ENCODE measurements at places on chromosomes 3 and 15.

GRCh38 chr15:59596640-59597039 lies 14.9 kb upstream of the GCNT3 start:
- no peak for DNase-seq

- DNase-seq: no peak
Observed at GRCh38 chr3:32366638-32367397, 24.8 kb upstream of the CMTM7 start.

DNA sequence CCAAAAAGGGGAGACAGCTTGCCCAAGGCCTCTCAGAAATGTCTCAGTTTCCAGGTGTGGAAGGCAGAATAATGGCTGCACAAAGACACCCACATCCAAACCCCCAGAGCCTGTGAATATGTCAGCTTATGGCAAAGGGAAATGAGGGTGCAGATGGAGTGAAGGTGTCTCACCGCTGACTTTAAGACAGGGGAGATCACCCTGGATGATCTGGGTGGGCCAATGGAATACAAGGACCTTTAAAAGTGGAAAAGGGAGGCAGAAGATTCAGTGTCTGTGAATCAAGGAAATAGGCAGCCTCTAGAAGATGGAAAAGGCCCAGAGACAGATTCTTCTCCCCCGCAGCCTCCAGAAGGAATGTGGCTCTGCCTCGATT lies 48.8 kb upstream of the ATP2B2 start:
- no peak for DNase-seq

DNA sequence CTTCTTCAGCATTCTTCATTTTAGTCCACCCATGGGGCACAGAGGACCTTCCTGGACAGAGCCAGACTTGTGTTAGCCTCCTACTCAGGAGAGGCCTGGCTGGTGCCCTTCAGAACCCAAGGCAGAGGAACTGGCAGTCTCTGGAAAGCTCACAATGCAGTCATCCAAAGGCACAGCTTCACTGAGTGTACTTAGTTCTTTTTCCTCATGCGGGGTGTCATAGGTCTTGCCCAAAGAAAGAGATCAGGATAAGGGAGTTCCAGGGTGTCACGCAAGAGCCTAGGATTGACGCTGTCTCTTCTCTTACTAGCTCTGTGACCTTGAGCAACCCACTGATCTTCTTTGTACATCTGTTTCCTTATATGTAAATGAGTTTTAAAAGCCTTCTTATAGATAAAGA lies 58.7 kb downstream of the CD200 start:
- DNase-seq: no peak

DNA sequence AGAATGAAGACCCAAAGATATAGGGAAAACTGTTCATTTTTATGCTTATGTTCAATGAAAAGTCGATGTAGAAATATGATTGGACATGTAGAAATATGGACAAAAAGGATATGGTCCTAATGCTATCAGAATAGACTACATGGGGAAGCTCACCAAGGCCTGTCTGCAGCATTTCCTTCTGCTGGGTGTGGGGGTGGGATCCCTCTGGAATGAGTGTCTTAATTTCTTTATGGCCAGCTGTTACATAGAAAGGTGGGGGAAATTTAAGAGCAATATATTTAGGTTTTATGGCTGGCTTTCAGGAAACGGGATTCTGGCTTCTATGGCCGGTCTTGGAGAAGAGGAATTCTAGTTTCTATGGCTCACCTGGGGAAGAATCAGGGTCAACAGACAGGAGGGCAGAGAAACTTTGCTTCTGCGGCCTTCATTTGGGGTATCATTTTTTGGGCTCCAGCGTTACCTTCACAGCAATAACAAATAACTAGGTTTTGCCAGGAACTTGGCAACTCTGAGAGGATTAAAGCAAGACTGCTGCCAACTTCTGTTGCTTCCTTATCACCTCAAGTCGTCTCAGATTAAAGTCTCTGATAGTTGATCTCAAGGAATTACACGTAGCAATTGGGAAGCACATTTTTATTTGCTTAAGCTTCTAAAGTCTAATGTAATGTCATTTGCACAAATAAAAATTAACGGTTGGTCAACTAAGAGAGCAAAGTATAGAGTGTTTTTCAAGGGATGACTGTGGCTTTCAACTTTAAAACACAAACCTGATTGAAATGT lies 57.0 kb upstream of the GATM start:
- no peak for DNase-seq

GRCh38 chr15:26395624-26396023 lies 377.2 kb downstream of the GABRB3 start:
- no peak for DNase-seq

DNA sequence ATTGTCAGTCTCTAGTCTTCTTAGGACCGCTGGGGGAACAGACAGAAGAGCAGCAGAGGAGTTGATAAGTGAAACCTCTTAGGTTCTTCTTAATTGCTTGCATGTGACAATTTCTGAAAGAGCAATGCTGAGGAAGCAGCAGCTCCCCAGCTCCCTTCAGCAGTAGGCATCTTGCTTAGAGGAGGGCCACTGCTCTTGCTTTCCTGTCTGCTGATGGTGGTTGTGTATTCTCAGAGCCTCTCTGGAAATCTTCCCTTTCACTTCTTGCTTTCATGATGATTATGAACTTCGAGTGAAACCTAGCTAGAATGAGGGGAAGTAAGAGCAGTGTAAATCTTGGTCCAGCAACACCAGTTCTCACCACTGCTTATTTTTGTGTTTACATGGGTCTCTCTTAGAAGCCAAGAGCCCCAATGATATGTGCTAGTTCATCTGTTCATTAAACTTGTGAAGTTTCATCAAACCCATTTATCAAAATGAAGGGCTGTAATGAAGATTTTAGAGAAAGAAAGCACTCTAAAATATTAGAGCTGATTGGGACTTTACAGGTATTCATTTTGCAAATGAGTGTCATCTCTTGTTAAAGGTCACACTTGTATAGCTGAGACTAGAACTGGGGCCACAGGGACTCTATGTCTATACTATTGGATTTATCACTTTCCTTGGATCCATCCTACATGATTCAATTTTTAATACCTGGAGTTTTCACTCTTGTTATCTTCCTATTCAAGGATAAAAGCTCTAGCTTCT lies 246.7 kb downstream of the LPP start:
- DNase-seq: no peak

- DNase-seq: peak; percentile 14
Observed at GRCh38 chr15:48866141-48866563, 11.8 kb upstream of the EID1 start.

GRCh38 chr3:34155108-34155507 lies 356.7 kb downstream of the PDCD6IP start:
- no peak for DNase-seq

DNA sequence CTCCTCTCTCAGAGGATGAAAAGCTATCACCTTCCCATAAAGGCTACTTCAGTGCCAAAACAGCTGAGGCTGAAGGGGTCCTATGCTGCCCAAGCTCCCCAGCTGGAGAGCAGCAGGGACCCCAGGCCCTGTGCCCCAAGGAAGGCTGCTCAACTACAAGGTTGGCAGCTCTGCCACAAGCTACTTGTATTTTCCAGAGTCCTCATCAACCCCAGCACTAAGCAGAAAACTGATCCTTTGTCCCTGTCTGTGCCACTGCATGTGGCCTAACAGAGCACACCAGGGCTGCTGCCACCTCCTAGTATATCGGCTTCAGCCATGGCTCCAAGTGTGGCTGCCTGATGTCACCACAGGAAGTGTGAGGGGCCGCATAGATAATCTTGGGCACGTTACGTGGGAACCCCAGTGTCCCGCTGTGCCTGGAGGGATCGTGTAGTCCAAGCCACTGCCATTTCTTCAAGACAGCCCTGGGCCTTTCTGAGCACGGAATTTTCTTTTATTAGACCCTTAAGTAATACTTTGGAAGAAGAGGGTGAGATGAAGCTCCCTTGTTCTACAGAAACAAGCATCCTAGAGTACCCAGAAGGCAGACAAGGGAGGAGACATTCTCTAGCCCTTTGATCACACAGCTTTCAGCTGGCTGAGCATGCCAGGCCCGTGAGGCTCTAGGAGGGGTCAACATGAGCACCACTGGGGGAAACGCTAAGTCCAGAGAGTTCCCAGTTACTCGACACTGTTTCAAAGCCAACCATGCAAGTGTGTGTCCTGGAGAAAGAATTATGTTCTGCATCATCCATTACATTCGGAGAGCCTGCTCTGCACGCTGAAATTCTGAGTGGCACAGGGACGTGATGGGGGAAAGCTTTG lies 60.7 kb downstream of the CAPN7 start:
- DNase-seq: no peak

GRCh38 chr3:145971186-145971585 lies 189.8 kb downstream of the PLOD2 start:
- no peak for DNase-seq

GRCh38 chr15:61639491-61639890 lies 410.4 kb upstream of the RORA start:
- DNase-seq: no peak

- DNase-seq: no peak
Observed at GRCh38 chr15:94722024-94722636, 490.8 kb downstream of the MCTP2 start.

GRCh38 chr3:31829826-31830426 lies 151.1 kb downstream of the OSBPL10 start:
- DNase-seq: no peak

DNA sequence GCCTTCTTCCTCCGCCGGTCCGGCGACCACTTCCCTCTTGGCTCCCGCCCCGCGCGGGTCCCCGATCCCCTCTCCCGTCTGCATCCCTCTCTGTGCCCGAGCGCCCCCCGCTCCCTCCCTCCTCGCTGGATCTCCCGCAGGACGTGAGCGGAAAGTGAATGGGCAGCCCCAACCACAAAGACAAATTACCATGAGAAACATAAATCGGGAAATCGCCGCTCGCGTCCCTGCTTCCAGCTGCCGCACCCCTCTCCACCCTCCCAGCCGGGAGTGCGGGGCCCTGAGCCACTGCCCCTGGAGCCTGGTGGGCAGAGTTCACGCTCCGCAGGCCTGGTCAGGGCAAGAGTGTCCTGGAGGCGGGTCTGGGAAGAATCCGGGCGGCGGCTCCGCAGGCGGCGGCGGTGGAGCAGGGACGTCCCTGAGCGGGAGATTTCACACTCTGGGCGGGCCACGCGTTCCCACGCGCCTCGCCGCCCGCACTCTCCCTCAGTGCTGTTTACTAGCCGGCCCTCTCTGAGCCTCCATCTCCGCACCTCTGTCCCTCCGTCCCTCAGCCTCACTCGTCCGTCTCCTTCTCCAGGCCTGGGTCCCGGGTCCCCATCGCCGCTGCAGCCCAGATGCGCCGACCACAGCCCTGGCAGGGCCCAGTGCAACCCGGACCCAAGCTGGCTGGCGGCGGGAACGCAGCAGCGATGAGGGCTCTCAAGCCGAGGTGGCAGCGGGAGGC lies 835 bp downstream of the SEMA5B start:
- DNase-seq: no peak

- no peak for DNase-seq
Observed at GRCh38 chr3:71025516-71025915, 558.0 kb downstream of the FOXP1 start.

DNA sequence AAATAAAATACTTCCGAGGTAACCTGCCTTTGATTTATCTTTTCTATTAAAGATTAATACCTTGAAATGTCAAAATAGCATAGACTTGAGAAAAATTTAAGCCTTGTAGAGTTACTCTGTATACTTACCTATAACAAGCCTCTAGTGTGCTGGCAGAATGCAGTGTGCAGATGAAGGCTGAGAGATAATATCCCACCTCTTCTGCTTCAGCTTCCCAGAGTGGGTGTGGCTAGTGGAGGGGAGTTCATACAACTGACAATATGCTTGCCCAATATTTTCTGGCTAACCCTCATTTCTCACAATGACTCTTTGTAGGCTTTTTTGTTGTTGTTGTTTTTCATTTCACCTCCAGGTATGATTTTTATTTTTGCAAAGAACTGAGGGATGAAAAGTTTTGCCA lies 15.7 kb upstream of the ZBTB20 start:
- DNase-seq: no peak

- no peak for DNase-seq
Observed at GRCh38 chr15:29518442-29518841, 248.8 kb upstream of the NSMCE3 start.

DNA sequence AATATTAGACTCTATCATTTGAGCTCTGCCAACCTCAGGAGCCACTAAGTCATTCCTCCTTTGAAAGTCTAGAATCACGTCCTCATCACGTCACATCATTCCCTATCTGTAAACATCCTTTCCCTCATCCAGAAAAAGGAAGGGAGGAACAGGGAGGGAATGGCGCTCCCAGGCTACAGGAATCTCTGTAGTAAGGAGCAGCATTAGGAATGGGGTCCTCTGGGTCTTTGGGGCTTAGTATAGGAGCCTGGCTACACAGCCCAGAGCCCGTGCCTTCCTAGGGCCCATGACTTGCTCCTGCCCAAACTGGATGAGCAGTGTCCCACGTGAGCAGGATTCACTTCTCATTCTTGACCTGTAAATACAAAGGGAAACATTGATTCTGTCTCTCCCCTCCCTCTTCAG lies 1.6 kb downstream of the TAGLN3 start:
- DNase-seq: no peak

DNA sequence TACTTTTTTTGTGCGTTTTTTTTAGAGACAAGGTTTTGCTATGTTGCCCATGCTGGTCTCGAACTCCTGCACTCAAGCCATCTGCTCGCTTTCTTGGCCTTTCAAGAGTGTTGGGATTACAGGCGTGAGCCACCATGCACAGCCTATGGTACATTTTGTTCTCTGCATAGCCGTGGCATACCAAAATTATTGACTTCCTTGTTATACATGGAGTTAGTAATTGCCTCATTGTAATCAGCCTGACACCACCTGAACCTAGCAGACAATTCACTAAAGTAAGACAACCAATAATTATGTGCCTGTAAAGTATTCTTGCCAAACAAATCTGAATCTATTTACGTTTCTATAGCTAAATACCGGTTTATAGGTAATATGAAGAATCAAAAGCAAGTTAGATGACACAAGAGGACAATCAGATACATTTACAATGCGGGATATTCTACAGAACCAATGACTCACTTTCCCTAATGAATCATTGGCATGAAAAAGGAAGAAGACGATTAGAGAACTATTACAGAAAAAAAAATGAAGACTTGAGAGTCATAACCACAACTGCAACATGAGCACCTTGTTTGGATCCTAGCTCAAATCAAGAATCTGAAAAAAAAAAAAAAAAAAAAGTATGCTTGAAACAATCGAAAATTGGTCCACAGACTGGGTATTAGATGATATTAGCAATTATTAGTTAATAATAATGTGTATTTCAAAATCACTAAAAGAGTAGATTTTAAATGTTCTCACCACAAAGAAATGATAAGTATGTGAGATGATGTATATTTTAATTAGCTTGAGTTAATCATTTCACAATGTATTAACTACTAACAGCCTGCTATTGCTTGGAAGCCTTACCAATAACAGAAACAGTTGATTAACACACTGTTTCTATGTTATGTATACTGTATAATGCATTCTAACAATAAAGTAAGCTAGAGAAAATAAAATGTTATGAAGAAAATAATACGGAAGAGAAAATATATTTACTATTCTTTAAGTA lies 7.1 kb downstream of the GUCA1C start:
- DNase-seq: no peak

GRCh38 chr3:148990236-148990635 lies 1.1 kb upstream of the GYG1 start:
- DNase-seq: no peak

DNA sequence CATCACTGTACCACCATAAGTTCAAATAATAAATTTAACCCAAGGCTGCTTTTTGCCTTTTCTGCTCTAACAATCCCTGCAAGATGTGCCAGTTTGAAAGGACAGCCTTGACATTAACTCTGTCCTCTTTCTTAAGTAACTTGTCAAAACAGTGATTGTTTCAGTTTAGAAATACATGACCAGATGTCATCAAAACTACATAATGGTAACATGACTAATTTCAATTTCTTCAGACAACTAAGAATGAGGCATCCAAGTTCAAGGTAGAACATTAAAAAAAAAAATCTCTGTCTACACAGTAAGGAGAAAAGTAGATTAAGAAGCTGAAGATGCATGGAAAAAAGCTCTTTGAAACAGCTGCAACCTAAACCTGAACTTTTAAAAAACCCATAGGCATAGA lies 47.4 kb downstream of the SHQ1 start:
- no peak for DNase-seq

Data from NCI-H446 (cell line).